CD4-positive, alpha-beta T cell treated with Interleukin-17A for 4 hours (primary cell): ENCODE measurements at places on chromosomes 2 and 18.

GRCh38 chr2:6080932-6081753, 389.0 kb downstream of the SOX11 start:
- no peak for DNase-seq

DNA sequence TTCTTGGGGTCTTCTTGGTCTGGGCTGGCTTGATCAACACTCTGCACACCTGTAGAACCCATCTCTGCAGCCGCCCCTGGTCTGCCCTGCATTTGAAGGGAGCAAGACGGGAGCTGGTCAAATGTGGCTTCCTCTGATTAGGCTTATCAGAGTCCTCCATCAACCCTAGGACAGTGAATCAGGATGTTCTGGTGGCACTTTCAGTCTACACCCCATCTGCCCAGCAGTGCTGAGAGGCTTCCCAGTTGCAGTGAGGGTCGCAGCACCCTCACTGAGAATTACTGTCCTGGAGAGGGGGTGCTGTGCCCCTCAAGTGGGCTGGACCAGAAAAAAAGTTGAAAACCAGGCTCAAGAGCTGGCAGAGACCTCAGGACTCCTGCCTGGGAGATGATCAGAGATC, 152.9 kb downstream of the DYSF start:
- no peak for DNase-seq

GRCh38 chr2:20288642-20289340, 61.9 kb downstream of the PUM2 start:
- DNase-seq, result no peak

- DNase-seq, result peak; percentile 45
These were observed at the start of gene SOCS6 for GRCh38 chr18:70288851-70289328. Gene SOCS6 (plus strand): TSS chr18:70289045. CDS start chr18:70324669, 35,624 bp downstream.

DNA sequence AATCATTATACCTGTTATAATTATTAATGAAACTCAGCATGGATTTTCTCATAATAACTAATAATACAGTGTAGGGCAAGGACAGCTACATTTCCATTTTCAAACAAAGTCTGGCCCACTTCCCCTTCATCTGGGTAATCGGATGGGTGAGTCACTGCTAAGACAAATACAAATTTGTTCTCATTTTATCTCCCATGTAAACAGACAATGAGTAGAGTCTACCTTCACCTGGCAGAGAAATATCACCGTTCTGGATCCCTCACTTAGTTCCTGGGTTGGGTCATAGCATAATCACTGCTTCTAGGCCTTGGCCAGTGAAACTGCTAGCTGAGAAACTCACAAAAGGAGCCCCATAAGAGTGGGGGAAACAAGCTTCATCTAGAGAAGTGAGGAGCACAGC, 9.2 kb downstream of the CNTNAP5 start:
- DNase-seq, result no peak

DNA sequence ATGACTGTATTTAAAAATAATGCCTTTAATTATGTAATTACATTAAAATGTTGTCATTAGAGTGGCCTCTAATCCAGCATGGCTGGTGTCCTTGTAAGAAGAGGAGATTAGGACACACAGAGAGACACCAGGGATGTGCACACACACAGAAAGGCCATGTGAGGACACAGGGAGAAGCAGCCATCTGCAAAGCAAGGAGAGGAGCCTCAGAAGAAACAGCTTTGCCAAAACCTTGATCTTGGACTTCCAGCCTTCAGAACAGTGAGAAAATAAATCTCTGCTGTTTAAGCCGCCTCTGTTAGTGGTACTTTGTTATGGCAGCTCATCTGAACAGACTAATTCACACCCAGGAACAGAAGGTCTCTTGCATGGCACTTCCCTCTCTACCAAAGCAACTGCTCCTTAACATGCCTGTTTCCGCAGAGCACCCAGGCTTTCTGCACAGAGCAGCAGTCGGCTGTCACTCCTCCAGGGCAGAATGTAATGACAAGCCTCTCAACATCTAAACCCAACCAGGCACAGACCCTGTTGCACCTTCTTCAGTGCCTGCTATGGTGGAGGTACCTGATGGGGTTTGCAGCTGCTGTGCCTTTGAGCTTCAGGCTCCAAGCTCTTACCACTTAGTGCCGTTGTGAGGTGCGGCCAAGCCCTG, 377.7 kb downstream of the TDRD15 start:
- no peak for DNase-seq

DNA sequence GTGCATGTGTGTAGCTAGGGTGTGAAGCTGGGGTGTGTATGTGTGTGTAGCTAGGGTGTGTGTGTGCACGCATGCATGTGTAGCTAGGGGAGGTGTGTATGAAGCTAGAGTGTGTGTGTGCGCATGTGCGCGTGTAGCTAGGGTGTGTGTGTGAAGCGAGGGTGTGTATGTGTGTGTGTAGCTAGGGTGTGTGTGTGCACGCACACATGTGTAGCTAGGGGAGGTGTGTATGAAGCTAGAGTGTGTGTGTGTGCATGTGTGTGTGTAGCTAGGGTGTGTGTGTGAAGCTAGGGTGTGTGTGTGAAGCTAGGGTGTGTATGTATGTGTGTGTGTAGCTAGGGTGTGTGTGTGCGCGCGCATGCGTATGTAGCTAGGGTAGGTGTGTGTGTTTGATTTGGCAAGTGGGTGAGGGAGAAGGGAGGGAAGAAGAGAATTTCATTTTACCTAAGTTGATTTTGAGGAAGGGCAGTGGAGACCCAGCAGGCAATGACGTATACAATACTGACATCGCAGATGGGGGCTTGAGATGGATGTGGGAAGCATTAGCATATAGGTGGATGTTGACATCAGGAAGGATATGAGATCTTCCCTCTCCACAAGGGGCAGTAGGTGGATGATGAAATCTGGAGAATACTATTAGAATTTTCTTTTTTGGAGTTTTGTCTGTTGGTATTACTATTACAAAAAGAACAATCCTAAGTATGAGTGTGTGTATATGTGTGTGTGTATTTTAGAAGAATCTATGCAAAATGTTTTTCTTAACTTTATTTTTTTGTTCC, 70.7 kb downstream of the PRELID3A start:
- DNase-seq, result no peak

GRCh38 chr18:22703883-22704585, 229.1 kb upstream of the RBBP8 start:
- peak; percentile 7 for DNase-seq

- DNase-seq, result no peak
These were observed 45.6 kb upstream of the MTCL1 start for GRCh38 chr18:8659609-8660242.

GRCh38 chr2:236841389-236841788, 244.3 kb upstream of the COPS8 start:
- no peak for DNase-seq

DNA sequence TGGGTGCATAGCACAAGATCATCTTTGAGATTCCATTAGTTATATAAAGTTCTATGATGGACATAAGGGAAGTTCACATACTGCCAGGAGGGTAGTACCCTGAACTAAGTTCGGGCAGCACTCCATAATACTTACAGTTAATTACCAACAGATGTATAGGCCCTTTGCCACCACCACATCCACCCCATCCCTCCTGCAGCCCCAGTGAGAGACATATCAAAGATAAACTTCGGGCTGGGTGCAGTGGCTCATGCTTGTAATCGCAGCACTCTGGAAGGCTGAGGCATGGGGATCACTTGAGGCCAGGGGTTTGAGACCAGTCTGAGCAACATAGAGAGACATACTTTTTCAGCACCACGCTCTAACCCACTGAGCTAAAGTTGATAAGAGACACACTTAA, 46.4 kb upstream of the NPAS2 start:
- DNase-seq, result no peak

- no peak for DNase-seq
These were observed 31.4 kb downstream of the FN1 start for GRCh38 chr2:215404348-215405012.

DNA sequence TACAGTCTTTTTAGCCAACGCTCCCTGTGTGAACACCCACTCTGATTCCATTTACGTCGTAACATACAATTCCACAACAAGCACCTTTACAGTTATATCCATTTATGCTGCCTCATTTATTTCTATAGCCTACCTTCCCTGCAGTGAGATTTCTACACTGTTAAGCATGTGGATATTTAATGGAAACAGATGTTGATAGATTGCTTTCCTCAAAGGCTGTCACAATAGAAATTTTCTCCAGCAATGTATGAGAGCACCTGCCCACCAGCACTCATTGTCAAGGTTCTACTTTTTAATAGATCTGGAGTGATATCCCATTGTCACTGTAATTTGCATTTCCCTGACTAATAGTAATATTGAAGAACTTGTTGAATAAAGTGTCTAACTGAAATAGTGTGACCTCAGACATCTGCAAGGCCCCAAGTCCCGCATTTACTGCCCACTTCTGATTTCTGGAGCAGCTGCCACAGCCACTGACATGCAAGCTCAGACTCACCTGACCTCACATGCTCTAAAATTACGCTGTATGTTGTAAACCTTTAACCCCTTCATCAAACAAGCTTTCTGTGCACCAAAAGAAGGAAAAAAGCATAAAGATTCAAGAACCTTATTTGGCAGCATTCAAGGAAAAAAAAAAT, 295.1 kb downstream of the CNTNAP5 start:
- no peak for DNase-seq

- no peak for DNase-seq
These were observed 17.8 kb downstream of the IL1F10 start for GRCh38 chr2:113085542-113085941.

DNA sequence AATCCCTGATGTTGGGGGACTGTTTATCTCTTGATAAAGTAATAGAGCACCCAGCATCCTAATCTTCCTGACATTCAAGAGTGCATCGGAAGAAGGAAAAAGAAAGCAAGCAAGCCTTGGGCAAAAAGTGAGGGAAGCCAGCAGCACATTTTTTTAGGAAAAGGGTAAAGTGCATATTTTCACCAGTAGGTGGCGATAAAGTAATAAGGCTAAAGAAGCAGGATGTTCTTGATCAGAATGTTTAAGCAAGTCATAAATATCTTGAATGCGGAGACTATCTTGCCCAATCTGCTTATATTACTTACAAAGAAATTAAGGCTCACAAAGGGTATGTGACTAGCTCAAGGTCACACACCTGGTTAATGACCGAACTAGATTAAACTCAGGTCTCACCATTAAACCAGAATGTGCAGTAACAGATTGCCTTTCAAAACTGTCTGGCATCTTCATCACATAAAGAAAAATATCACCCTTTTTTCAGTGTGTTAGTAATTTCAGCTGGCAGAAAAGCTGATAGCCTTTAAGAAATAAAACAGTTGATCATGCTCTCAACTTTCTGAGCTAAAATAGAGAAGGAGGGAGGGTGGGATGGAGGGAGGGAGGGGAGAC, 83.8 kb downstream of the VIT start:
- DNase-seq, result no peak

DNA sequence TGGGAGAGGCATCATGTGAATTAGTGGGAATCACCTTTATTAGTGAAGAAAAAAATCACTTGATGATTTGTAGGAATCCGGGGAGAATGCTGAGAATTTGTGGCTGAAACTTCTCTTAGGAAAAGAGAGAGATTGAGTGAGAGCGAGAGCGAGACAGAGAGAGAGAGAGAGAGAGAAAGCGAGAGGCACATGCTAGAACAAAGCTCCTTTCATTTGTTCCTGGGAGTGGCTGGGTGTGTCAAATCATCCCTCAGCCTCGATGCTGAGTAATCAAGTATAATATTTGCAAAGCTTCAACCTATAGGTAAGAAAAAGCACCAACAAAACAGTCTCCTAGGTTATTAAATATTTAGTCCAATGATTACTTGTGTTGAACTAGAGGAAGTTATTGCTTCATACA, 4.4 kb upstream of the SERPINB5 start:
- no peak for DNase-seq

DNA sequence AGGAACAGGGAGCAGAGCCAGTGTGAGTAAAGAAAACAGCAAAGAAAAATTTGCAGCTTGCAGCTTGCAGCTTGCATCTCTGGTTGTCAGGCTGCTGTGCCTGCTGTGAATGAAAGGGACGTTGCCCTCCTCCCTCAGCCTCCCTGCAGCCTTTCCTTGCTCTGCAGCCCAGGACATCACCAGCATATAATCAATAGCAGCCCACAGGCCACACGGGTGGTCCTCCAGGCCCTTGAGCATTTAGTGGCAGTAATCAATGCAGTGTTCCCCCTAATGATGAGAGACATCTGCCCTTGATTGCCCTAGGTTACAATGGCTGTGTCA, 122.2 kb upstream of the TACR1 start:
- DNase-seq, result no peak

DNA sequence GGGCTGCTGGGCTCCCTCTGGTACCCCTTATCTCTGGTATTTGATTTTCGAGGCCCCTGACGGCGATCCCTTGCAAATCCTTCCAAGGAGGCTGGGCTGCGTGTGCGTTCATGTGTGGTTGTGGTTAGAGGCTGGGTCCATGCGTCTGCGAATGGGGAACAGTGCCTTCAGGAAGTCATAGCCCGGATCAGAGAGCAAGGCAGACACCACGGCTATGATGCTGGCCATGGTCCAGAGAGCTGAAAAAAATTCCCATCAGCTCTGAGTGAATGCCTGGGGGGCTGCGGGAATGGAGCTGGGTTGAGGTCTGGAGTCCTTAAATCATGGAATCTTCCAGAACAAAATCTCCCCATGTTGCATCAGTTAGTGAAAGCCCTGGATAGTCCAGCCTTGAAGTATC, 145.5 kb downstream of the ACKR3 start:
- no peak for DNase-seq

DNA sequence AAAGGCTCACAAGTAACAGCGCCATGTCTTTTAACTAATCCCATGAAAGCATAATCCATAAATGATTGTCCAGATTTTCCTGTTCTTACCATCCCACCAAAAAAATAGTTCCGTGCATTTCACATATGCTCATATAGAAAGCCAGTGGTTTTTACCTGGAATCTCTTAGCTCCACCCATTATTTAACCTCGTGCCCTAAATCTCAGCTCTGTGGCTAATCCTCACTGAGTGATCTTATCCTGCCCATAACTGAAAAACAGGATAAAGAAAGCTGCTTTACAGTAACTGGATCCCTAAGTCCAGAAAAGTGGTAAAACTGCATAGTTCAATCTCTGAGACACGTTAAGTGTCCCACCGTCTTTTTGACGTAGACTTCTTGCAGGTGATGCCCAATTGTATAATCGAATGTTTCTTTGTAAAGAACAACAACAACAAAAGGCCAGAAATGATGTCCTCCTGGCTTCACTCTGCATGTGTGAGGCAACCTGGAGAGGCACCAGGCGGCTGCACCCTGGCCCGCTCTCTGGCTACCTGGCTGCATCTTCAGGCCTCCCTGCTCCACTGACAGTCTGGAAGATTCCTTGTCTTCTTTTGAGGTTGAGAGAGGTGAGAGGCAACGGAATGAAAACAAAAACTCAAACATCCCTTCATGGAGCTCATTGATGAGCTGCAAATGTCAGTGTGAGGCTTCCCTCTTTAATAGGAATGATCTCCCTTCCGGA, 38.6 kb downstream of the FEZ2 start:
- DNase-seq, result no peak

DNA sequence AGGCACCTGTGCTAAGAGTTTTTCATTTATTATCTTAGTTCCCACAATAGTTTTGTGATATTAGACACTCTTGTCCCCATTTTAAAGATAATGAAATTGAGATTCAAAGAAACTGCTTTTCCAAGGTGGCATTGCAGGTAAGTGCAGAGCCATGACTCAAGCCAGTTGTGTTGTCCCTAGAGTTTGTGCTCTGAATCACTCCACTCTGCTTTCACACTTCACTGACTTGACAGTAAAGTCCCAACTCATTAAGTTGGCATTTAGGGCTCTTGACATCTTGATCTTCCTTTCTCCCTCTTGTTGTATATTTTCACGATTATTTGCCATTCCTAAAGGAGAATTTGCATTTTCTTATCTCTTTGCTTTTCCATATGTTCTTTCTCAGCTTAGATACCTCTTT, 114.3 kb downstream of the DIS3L2 start:
- DNase-seq, result no peak
